ENCODE measurements at places on chromosomes 1 and 21.

- peak; percentile 70 for DNase-seq
Measured at GRCh38 chr1:161792740-161793139, 26.6 kb downstream of the ATF6 start.

DNA sequence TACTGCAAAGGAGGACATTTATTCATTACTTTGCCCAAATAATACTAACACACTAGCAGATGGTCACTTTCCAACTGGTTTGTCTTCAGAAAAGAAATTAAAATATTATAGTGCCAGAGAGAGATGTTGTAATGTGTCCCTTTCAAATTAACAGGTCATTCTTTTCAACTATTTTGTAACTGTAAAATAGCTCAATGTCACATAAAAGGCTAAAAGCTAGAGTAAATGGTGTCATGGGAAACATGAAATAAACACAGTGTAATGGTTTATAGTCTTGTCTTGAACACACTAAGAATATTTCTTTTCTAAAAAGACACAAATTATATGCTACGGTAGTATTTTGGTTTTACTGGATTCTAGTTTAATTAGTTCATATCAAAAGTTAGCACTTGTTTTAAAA lies 77.8 kb downstream of the ADGRL2 start:
- DNase-seq: no peak

- DNase-seq: no peak
Measured at GRCh38 chr1:202164271-202165037, 4.1 kb upstream of the PTPN7 start.

DNA sequence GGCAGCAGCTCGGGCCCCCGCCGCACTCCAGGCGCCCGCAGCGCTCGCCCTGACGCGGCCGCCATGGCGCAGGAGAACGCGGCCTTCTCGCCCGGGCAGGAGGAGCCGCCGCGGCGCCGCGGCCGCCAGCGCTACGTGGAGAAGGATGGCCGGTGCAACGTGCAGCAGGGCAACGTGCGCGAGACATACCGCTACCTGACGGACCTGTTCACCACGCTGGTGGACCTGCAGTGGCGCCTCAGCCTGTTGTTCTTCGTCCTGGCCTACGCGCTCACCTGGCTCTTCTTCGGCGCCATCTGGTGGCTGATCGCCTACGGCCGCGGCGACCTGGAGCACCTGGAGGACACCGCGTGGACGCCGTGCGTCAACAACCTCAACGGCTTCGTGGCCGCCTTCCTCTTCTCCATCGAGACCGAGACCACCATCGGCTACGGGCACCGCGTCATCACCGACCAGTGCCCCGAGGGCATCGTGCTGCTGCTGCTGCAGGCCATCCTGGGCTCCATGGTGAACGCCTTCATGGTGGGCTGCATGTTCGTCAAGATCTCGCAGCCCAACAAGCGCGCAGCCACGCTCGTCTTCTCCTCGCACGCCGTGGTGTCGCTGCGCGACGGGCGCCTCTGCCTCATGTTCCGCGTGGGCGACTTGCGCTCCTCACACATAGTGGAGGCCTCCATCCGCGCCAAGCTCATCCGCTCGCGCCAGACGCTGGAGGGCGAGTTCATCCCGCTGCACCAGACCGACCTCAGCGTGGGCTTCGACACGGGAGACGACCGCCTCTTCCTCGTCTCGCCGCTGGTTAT lies 2.8 kb downstream of the KCNJ9 start:
- no peak for DNase-seq

DNA sequence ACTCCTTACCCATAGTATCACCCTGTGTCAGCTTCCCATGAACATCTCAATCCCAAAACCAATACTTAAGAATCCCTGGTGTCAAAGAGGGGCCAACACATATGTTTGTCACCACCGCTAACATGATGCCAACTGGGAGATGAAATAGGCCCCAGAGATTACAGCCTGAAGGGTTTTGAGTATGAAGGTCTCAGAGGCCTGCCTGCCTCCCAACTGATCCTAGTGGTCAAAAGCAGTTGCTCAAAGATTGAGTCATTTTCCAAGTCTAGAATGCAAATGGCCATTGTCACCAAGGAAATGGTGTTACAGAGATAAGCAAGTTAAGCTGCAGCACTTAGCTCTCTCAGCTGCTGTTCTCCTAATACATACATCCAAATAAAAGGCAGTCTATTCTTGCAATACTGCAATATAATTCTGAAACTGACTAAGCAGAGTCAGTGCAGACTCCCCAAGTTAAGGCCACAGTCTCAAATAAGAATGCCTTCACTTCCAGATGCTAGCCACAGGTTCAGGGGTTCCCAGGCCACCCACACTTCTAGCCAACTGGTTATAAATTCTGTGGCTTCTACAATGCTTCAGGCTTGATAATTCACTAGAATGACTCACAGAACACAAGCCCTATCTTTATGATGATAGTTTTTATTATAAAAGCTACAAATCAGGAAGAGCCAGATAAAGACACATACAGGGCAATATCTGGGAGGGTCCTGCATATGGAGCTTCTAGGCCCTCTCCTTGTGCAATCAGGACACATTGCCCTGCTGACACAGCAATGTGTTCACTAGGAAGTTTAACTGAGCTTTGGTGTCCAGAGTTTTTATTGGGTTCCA lies 18.7 kb downstream of the DUSP10 start:
- peak; percentile 89 for DNase-seq

DNA sequence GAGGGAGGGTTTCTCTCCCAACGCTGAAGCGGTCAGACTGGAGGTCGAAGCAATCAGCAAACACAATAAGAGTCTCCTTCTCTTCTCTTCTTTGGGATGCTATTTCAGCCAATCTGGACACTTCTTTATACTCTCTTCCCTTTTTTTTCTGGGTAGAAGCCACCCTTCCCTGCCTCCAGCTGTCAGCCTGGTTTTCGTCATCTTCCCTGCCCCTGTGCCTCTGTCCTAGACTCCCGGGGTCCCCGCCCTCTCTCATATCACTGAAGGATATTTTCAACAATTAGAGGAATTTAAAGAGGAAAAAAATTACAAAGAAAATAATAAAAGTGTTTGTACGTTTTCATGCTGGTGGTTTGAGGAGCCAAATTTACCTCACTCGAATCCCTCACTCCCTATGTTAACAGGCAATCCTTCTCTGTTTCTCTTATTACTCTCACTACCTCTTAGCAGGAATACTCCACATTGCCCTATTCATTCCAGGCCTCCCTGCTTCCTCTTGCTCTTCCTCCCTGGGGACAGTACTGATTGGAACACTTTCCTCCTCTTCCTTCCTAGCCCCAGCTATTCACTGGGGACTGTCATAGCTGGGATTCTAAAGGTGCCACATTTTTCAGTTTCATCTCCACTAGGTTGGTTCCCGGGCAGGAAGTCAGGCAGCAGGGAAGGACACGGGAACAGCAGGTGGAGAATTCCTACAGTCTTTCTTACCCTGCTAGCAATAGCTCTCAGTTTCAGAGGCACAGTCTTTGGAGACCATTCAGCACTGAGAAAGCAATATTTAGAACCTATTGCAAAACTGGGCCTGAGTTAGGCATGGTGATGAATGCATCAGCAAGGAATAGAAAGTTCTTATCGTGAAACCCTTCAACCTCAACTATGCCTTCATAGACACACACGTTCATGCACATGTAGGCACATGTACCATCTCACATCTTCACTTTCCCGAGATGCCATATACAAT lies 288.0 kb downstream of the PBX1 start:
- DNase-seq: no peak

- no peak for DNase-seq
Measured at GRCh38 chr1:226888816-226889215, 18.4 kb downstream of the PSEN2 start.

- DNase-seq: no peak
Measured at GRCh38 chr1:222266223-222267196, 281.4 kb downstream of the HHIPL2 start.

DNA sequence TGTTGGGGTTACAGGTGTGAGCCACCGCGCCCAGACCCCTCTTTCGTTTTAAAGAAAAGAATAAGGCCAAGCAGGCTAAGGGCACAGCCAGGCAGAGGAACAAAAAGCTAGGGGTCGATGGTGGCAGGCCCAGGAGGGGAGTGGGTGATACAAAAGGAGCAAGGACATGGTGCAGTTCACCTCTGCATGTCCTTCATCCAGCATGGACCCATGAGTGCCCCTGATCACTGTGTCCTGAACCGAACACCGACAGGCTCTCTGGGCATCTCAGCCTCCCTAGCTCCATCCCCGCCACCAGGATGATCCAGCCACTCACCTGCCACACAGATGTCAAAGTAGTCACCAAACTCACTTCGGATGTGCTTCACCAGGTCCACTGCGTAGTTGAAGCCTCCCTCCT lies 5.9 kb downstream of the MTHFR start:
- no peak for DNase-seq

DNA sequence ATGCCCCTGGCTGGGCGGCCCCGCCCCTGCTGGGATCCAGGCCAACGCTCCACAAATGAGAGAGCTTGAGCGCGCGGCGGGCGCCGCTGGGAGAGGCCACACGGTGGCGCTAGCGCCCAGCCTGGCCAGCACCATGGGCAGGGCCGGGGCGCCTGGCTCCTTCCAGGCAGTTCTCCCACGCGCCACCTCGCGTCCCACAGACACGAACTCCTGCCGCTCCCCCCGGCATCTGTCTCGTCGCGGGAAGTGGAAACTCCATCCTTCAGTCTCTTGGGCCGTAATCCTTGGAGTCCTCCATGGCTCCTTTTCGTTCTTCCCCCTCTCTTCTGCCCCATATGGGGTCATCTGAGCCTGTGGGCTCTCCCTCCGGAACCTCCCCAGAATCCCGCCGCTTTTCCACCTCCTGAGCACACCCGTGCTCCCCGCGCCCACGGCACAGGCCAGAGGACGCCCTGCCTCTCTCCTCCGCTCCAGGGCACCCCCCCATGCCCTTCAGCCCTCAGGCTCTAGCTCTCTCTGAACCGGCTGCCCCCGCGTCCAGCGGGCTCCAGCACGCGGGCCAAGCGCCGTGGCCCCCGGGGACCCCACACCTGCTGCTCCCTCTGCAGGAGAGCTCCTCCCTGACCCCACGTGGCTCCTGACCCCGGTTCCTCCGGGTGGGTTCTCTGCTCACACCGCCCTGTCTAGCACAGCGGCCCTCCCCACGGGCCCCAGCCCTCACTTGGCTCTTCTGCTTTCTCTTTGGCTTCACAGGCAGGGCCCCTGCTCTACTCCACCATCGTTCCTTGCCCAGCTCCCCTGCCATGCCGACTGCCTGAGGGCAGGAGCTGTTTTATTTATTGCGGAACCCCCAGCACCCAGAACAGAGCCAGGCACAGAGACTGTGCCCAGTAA lies 31.9 kb upstream of the EDN2 start:
- peak; percentile 42 for DNase-seq

DNA sequence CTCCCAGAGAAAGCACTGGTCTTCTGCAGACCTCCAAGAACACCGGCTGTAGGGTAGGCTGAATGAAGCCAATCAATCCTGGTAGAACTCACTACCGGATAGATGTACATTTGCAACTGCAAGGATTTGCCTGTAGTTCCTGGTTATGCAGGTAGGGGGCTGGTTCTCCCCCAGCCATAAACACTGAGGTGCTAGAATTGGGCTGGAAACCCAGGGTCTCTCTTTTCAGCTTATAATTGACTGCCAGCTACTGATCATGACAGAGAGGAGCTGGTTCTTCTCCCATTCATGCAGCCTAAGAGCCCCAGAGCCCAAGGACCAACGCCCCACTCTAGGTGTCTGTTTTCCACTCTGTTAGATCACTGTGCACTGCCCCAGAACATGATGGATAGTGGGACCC lies 21.5 kb upstream of the MTARC2 start:
- DNase-seq: no peak

GRCh38 chr1:109924316-109924715 lies 13.7 kb downstream of the CSF1 start:
- DNase-seq: no peak
